SK-MEL-5 (cell line): ENCODE measurements at places on chromosomes 4 and X. TPM values are rescaled to one million over a fixed set of nuclear protein-coding genes. Genes with fewer than 3 reads are reported as not detected.
A peak's percentile ranks its signal among the peaks of the same experiment; 100 is the strongest.

DNA sequence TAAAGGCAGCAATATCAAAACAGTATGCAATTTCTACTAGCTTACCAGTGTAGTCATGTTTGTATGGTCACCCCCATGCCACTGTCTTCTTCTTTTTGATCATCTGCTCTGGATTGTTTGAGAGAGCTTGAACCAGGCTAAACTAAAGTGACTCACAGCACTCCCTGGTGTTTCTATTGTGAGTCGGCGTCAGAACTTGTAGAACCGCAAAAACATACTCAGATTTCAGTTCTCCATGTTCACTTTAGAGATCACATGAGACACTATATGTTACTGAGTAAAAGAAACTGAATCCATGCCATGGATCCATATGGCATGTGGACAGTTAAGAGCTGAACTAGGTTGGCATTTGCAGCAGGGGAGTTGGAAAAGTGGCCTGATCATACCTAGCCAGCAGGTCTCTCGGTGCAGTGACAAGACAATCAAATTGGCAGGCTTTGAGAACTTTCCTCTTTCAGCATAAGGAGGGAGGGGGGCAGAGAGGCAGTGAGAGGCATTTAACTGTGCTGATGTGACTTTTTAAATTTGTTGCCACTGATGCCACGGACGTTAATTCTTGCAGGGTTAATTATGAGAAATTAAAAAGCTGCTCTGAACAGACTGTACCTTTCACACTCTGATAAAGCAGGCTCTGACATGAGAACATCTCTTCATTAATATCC, 88.4 kb downstream of the AFF2 start:
- DNase-seq: no peak

DNA sequence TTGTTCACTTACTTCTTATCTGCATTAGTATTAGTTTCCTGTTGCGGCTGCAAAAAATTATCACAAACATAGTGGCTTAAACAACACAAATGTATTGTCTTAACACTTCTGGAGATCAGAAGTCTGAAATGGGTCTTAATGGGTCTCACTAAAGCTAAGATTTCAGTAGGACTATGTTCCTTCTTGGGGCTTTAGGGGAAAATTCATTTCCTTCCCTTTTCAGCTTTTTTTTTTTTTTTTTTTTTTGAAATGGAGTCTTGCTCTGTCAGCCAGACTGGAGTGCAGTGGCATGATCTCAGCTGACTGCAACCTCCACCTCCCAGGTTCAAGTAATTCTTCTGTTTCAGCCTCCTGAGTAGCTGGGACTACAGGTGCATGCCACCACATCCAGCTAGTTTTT, 78.1 kb upstream of the KLF3 start:
- no peak for DNase-seq

DNA sequence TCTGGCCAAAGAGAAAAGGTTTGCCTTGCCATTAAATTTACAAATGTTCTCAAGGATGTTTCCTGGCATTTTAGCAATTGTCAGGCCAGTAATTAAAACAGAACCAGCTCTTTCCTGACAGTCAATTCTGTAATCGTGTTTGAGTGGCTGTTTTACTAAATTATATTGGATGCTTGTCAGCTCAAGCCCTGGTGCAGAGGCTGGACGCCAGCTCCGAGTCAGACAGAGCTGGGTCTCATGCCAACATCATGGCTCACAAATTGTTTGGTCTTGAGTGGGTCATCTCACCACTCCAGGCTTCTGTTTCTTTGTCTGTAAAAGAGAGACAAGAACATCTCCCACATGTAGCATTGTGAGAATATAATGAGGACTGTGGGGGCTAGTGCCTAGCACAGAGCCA, 190.3 kb upstream of the PSAPL1 start:
- DNase-seq: no peak

DNA sequence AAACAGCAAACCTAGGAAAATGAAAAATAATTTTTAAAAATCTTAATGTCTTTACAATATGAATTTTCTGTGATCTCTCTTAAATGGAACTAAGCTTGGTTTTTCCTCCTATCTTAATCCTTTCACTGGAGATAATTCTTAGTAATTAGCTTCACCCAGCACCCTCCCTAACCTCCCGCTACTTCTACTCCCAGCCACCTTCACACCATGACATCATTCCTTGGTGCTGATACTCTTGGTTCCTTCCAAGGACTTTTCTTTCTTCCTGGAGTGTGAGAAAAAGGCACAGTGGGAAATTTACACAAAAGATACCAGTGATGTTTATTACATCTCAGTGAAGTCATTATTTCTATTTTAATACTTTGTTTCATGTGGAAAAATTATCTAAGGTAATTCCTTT, 163.6 kb upstream of the PLAC1 start:
- DNase-seq: no peak

- DNase-seq: peak; percentile 65
Measured at GRCh38 chr4:142549726-142550463, 296.2 kb downstream of the INPP4B start.

The ATP2B3 gene
- total RNA-seq: 0.05 TPM in 1 of 2 replicates, not detected in the other
